ENCODE measurements at places on chromosomes 3 and 15.

GRCh38 chr3:20458994-20459716 is 273.1 kb upstream of the SGO1 start:
- no peak for DNase-seq
- H3K27me3 ChIP-seq = no peaks in the 10 kb centered on the region
- H3K4me3 ChIP-seq = no peak overlapping the region

- no peaks in the 10 kb centered on the region for H3K27me3 ChIP-seq
- peak overlapping the region; percentile 33 for H3K4me3 ChIP-seq
- H3K27ac ChIP-seq = no peak overlapping the region
- H3K36me3 ChIP-seq = peaks cover 8% of the 10 kb centered on the region
- no peak for DNase-seq
- peaks cover 77% of the 10 kb centered on the region for H3K4me1 ChIP-seq
Observed at GRCh38 chr15:80778621-80778963, 578 bp upstream of the CEMIP start.

- H3K27me3 ChIP-seq = no peaks in the 10 kb centered on the region
- H3K36me3 ChIP-seq = no peaks in the 10 kb centered on the region
- DNase-seq = no peak
- no peak overlapping the region for H3K4me3 ChIP-seq
- no peak overlapping the region for H3K27ac ChIP-seq
- H3K4me1 ChIP-seq = peaks cover 43% of the 10 kb centered on the region
Observed at GRCh38 chr3:12970684-12971083, 102.5 kb downstream of the IQSEC1 start.

DNA sequence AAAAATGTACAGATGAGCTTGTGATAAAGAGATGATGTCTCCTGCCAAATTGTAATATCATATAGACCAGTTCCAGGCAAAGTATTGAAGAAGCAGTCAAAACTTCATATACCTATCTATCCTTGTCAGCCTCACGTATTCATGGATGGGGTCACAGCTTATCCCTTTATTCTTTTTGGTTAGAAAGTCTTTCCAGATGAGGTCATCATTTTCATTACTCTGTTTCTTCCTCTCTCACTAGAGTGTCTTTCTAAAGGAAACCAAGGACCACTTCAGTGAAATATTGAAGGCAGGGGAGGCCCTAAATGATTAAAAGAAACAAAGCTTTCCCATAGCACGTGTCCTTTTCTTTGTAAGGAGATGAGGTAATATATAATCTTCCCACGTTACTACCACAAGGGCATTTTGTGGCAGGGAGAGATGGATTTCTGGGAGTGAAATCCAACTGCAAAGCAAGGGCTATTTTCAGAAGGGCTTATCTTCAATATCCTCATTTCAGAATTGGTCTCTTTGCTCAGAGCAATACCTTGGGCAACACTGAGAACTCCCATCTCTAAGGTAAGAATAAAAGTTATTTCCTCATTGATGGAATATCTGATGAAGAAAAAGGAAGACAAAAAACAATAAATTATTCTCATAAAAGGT is 260.2 kb downstream of the TIGIT start:
- DNase-seq = no peak
- no peak overlapping the region for H3K27ac ChIP-seq
- no peaks in the 10 kb centered on the region for H3K36me3 ChIP-seq
- H3K4me3 ChIP-seq = no peak overlapping the region
- H3K4me1 ChIP-seq = peaks cover 51% of the 10 kb centered on the region

GRCh38 chr15:70088887-70089691 is 8.6 kb downstream of the TLE3 start:
- no peak overlapping the region for H3K4me3 ChIP-seq
- no peaks in the 10 kb centered on the region for H3K27me3 ChIP-seq
- H3K27ac ChIP-seq = no peak overlapping the region
- H3K36me3 ChIP-seq = peaks cover 50% of the 10 kb centered on the region
- peaks cover 26% of the 10 kb centered on the region for H3K4me1 ChIP-seq
- peak; percentile 59 for DNase-seq

- peaks cover 4% of the 10 kb centered on the region for H3K27me3 ChIP-seq
- no peak overlapping the region for H3K4me3 ChIP-seq
- peaks cover 2% of the 10 kb centered on the region for H3K36me3 ChIP-seq
- DNase-seq = no peak
- H3K27ac ChIP-seq = no peak overlapping the region
Observed at GRCh38 chr15:51718219-51718618, 19.2 kb downstream of the LYSMD2 start.

DNA sequence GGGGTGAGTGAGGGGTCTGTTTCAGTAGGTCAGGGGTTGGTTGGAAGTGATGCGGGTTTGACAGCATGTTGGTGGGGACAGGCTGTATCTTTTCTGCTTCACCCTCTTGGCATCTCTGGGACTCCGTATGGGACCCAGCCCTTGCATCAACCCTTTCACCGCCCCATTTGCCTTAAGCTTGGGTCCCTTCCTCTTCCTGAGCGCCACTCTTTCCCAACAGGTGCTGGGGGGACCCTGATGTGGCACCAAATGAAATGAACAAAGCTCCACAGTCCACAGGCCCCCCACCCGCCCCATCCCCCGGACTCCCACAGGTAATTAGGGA is 1.1 kb downstream of the EIF4G1 start:
- peaks cover 12% of the 10 kb centered on the region for H3K36me3 ChIP-seq
- peak overlapping the region; percentile 84 for H3K4me3 ChIP-seq
- no peaks in the 10 kb centered on the region for H3K27me3 ChIP-seq
- peaks cover 42% of the 10 kb centered on the region for H3K4me1 ChIP-seq
- no peak for DNase-seq
- peak overlapping the region; percentile 74 for H3K27ac ChIP-seq

DNA sequence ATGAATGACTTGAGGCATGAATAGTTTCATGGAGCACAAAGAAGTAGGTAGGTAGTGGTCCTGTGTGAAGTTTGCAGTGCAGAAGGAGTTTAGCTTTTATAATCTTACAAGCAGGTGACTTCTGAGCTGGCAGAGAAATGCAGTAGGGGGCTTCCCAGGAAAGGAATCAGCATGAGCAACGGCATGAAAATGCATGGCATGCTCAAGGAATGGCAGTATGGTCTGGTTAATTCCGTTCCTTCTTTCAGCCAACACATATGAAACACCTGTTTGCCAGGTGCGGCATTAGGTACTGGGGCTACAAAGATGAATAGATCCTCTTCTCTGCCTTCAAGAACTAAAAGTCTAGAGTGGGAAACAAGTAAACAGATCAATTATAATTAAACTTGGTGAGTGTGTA is 138.0 kb upstream of the BHLHE40 start:
- H3K4me3 ChIP-seq = no peak overlapping the region
- DNase-seq = no peak
- H3K36me3 ChIP-seq = peaks cover 7% of the 10 kb centered on the region
- H3K27ac ChIP-seq = no peak overlapping the region
